ENCODE measurements at places on chromosomes 2 and 18.
A peak's percentile ranks its signal among the peaks of the same experiment; 100 is the strongest.

DNA sequence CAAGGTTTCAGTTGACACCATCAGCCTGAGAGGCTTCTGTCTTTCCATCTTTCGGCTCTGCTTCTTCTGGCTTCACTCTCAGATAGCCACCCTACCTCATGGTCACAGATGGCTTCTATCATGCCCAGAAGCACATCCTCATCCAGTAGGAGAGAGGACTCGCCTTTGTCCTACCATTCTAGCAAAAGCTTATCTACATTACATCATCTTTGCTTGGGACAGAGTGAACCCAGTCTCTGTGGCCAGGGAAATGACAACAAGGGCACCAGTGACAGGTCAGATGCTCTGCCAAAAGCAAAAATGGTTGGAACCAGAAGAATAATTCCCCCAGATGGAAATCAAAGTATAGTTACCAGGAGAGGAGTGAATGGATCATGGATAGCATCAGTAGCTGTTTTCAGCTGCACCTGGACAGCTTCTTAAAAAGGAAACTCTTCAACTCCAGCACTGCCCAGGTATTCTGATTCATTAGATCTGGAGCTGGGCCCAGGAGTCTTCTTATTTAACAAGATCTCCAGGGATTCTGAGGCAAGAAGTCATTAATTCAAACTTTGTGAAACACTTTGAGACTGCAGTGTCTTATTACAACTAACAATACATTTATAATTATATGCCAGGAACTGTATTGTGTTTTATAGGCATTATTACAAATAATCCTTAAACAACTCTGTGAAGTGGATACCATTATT is 257.7 kb upstream of the UBE2E3 start:
- H3K4me3 ChIP-seq, result no peak overlapping the region
- DNase-seq, result no peak
- no peaks in the 10 kb centered on the region for H3K27me3 ChIP-seq
- H3K36me3 ChIP-seq, result no peaks in the 10 kb centered on the region

GRCh38 chr2:65357095-65357958 is 75.1 kb downstream of the SPRED2 start:
- peaks cover 15% of the 10 kb centered on the region for H3K4me1 ChIP-seq
- no peaks in the 10 kb centered on the region for H3K36me3 ChIP-seq
- DNase-seq, result no peak
- no peak overlapping the region for H3K4me3 ChIP-seq

DNA sequence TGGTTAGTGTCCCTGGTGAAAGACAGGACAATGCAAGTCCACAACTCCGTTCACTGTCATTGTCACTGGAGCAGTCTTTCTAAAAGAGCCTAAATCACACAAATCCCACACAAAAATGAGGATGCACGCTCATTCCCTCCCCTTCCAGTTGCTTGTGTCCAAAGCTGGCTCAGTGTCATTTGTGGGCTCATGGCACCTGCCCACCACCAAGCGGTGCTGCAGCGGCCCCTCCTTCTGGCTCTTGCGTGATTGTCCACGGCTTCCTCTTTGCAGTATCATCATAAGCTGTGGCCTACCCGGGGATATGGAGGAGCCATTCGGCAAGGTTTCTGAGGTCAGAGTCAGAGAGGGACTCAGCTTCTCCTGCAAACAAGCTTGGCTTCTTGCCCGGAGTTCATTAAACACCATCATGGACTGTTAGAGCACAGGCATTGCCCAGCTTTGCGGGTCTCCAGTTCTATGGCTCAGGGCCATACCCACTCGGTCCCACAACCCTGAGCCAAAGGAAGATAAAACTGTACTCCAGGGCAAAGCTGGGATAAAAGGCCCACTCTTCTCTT is 179.4 kb upstream of the AGAP1 start:
- H3K4me1 ChIP-seq, result no peaks in the 10 kb centered on the region
- H3K4me3 ChIP-seq, result no peak overlapping the region
- no peaks in the 10 kb centered on the region for H3K27me3 ChIP-seq
- no peak for DNase-seq
- H3K36me3 ChIP-seq, result no peaks in the 10 kb centered on the region

DNA sequence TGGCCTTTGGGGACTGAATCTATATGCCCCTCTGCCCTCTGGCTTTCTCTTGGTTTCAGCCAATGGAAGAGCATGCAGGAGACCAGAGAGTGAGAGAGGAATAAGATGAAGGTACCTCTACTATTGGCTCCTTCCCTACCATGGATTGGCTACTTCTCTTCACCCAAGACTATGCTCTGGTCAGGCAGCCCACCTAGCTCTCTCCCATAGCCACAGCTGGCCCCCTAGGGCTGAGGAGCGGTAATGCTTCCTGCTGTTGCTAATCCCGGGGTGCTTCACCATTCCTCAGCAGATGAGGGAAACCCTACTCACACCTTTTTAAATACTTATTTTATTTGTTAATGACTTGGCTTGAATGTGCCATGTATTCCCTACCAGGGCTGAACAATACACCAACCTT is 142.4 kb downstream of the MREG start:
- H3K27me3 ChIP-seq, result no peaks in the 10 kb centered on the region
- H3K4me1 ChIP-seq, result no peaks in the 10 kb centered on the region
- no peaks in the 10 kb centered on the region for H3K36me3 ChIP-seq
- no peak for DNase-seq
- H3K27ac ChIP-seq, result no peak overlapping the region

DNA sequence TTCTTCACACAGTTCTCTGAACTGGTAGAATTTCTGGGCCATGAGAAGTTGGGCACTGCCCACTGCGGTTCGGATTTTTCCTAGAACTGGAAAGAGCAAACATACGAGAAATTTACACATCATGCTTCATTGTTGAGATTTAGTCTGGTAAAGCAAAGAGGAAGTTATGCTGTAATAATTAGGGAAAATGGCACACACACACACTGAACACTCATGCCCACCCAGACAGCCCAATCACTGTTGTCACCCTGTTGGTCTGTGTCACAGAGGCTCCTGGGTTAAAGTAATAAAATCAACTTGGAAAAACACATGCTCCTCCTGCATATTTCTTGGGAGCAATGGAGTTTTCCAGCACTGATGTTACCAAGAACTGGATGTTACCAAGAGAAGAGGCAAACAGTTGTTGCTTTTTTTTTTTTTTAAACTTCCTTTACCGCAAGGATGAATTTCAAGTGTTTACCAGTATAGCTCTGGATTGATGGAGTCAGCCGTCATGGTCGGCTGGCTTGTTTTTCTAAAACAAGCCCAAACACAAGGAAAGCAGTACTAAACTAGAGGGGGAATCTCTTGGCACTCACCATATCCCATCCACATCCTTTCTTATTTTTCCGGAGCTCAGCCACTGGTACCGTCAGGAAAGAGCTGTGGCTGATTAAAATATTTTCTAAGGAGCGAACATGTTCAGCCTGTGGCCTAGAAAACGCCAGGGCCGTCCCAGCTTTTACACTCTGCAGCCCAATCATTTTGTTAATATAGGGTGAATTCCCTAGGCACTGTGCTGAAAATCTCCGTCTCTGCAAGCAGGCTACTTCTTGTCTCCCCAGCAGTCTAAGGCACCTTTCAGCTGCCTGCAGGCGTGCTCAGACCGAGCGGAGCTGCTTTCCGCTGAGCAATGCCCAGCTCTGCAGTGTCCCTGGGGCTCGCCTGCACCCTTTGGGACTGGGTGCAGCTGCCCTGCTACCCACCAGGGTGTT is 58.9 kb downstream of the TGIF1 start:
- no peaks in the 10 kb centered on the region for H3K36me3 ChIP-seq
- H3K27me3 ChIP-seq, result no peaks in the 10 kb centered on the region
- no peaks in the 10 kb centered on the region for H3K4me1 ChIP-seq
- H3K4me3 ChIP-seq, result no peak overlapping the region

- no peaks in the 10 kb centered on the region for H3K36me3 ChIP-seq
- H3K27me3 ChIP-seq, result no peaks in the 10 kb centered on the region
- no peak overlapping the region for H3K4me3 ChIP-seq
- H3K4me1 ChIP-seq, result peaks cover 18% of the 10 kb centered on the region
These were observed 236.5 kb downstream of the DYM start for GRCh38 chr18:49223837-49224529.

GRCh38 chr2:72139471-72139873 is 8.2 kb downstream of the CYP26B1 start:
- no peaks in the 10 kb centered on the region for H3K27me3 ChIP-seq
- no peak for DNase-seq
- peaks cover 41% of the 10 kb centered on the region for H3K4me1 ChIP-seq
- no peaks in the 10 kb centered on the region for H3K36me3 ChIP-seq
- H3K4me3 ChIP-seq, result no peak overlapping the region
- peak overlapping the region; percentile 76 for H3K27ac ChIP-seq

DNA sequence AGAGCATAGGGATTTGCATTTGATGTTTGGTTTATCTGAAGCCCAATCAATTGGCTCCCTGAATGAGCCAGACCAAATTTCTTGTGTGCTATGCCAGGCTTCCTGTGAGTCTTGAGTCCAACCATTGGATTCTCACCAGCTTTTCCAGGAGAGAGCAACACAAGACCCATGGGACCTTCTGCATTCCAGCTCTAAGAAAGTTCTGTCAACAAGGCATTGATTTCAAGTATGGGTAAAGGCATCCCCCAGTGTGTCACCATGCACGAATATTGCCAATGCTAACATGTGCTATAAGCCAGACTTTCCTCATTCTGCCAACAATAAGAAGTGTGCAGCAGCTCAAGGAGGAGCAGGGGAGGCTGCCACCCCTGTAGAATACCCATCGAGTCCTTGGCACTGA is 266.6 kb downstream of the ETAA1 start:
- peaks cover 28% of the 10 kb centered on the region for H3K4me1 ChIP-seq
- no peak overlapping the region for H3K4me3 ChIP-seq
- H3K36me3 ChIP-seq, result no peaks in the 10 kb centered on the region
- H3K27me3 ChIP-seq, result no peaks in the 10 kb centered on the region
- peak overlapping the region; percentile 31 for H3K27ac ChIP-seq
- DNase-seq, result no peak

DNA sequence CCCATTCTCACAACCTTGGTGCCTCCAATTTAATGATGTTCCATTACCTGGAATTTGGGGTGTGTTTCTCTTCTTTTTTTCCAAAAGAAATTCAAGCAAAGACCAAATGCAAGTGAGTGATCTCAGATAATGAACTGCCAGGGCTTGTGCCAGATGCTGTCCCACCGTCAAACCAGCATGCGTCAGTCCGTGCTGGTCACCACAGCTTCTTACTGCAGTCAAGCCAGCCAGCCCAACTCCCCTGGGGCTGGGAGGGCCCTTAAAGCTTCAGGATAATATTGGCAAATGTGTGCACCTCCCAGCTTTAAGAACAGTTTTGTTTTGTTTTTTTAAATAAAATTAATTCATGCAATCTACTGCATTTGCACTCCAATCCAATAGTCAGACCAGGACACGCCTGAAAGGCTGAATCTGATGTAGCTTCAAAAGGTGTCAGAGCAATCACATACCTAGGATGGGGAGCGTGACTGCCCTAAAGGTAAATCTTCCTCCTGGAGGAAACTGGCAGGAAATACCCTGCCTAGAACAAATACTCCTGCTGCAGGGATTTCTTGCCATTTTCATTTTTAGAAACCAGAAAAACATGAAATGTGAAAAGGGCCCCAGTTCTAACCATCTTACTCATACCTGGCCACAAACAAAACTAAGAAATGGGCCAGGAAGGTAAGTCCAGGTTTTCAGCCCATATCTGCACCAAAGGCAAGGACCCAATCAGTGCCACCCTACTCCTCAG is 26.8 kb upstream of the SP3 start:
- H3K4me3 ChIP-seq, result peak overlapping the region; percentile 46
- H3K4me1 ChIP-seq, result peaks cover 77% of the 10 kb centered on the region
- H3K27me3 ChIP-seq, result no peaks in the 10 kb centered on the region
- peak overlapping the region; percentile 83 for H3K27ac ChIP-seq

- H3K4me1 ChIP-seq, result no peaks in the 10 kb centered on the region
- no peak overlapping the region for H3K27ac ChIP-seq
- no peaks in the 10 kb centered on the region for H3K27me3 ChIP-seq
These were observed 93.4 kb downstream of the SLC25A12 start for GRCh38 chr2:171800639-171801038.

- peaks cover 3% of the 10 kb centered on the region for H3K36me3 ChIP-seq
- peaks cover 16% of the 10 kb centered on the region for H3K4me1 ChIP-seq
- no peak for DNase-seq
- H3K27ac ChIP-seq, result no peak overlapping the region
These were observed 4.9 kb downstream of the TYW5 start for GRCh38 chr2:199950396-199950795.
